ENCODE measurements at places on chromosomes 3 and 15.

GRCh38 chr3:37150621-37151020, 23.8 kb downstream of the LRRFIP2 start:
- DNase-seq = no peak

DNA sequence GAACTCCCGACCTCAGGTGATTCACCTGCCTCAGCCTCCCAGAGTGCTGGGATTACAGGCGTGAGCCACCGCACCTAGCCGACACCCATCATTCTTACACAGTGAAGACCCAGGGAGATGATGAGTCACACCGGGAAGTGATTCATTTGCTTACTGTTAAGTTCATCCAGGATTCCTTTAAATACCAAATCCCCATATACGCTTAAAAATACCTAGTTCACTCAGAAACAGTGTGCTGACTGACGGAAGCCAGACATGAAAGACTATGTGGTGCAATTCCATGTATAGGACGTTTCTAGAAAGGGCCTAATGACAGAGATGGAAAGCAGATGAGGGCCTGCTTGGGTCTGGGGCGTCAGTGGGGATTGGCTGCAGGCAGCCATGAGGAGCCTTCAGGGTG, 75.2 kb downstream of the APBA2 start:
- DNase-seq = no peak

- DNase-seq = peak; percentile 13
These were observed 4.2 kb downstream of the HMCES start for GRCh38 chr3:129282727-129283327.

- DNase-seq = no peak
These were observed 34.1 kb downstream of the ZNF710 start for GRCh38 chr15:90035095-90035839.

GRCh38 chr3:14891135-14892132, 55.9 kb upstream of the NR2C2 start:
- DNase-seq = no peak

DNA sequence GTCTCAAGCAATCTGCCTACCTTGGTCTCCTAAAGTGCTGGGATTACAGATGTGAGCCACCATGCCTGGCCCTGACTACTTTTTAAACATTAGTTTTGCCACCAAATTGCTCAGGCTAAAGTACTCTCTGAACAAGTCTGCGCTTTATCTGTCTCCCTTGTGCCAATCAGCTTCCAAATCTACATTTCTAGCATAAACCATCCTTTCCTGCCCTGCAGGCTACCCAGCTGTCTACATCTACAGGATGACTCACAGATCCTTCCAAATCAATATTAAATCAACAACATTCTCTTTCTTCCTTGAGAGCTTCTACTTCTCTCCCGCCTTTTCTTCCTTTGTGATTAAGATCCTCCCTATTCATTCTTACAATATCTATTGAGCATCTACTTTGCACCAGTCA, 16.0 kb upstream of the ATOSA start:
- DNase-seq = no peak

All from activated CD4-positive, alpha-beta T cell treated with anti-CD3 and anti-CD28 coated beads for 4 hours (primary cell).